HFFc6 (cell line): ENCODE measurements at places on chromosomes 5 and 9. TPM values are rescaled to one million over a fixed set of nuclear protein-coding genes. Genes with fewer than 3 reads are reported as not detected.

GRCh38 chr5:95664204-95664786 lies 17.7 kb downstream of the RFESD start:
- H3K36me3 ChIP-seq, result no peaks in the 10 kb centered on the region
- no peak overlapping the region for H3K4me3 ChIP-seq
- peaks cover 27% of the 10 kb centered on the region for H3K4me1 ChIP-seq
- H3K27ac ChIP-seq, result no peak overlapping the region
- DNase-seq, result peak; percentile 30

DNA sequence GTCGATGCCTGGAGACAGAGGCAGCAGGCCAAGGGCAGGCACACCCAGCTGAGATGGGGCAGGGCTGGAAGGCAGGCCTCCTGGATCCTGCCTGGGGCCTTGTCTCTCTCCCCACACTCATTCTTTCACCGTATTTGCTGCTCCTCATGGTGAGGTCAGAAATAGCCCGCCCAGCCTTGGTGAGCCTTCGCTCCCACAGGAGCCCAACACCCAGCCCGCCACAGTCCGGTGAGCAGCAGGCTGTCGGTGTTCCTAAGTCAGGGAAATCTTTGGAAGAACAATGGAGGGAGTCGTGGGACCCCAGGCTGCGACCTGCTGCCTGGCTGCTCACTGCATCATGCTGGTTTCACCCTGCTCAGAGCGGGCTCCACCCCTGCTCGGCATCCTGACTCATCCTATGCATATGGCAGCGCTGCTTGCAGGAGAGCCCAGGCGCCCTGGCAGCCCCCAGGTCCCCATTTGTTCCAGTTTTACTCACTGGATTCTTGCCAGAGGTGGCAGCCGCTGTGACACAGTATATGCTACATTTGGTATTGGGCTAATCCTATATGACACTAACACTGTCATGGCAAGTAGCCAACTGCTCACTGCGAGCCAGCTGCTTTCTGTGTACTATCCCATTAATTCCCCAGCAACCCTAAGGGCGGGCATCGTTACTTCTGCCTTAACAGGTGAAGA lies 53.2 kb upstream of the NCS1 start:
- H3K4me1 ChIP-seq, result peaks cover 31% of the 10 kb centered on the region
- DNase-seq, result no peak
- H3K4me3 ChIP-seq, result peak overlapping the region; percentile 59
- peak overlapping the region; percentile 96 for H3K27ac ChIP-seq
- H3K27me3 ChIP-seq, result peaks cover 3% of the 10 kb centered on the region

DNA sequence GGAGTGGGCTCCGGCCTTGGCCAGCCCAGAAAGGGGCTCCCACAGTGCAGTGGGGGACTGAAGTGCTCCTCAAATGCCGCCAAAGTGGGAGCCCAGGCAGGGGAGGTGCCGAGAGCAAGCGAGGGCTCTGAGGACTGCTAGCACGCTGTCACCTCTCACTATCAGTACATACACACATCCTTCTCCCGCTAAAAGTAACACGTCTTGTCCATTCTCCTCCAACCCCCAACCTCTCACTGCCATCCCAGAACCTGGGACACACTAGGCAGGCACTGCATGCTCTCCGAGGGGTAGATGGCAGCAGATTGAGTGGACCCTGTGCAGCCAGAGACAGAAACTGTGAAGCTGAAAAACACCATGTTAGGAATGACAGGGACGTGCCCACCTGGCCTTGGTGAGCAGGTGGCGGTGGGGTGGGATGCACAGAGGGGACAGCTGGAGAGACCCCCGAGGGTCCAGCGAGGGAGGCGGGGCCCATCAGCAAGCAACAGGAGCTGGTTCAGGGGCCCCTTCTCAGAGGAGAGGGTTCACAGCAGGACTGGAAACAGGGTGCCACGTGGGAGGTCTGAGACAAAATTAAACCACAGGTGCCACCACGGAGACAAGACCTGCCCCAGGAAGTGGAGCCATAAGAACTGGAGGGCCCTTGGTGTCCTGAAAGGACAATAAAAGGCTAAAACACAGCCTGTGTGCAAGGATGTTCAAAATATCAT lies 16.9 kb downstream of the SEMA4D start:
- no peak overlapping the region for H3K27ac ChIP-seq
- no peaks in the 10 kb centered on the region for H3K4me1 ChIP-seq
- H3K4me3 ChIP-seq, result no peak overlapping the region

- H3K4me1 ChIP-seq, result peaks cover 25% of the 10 kb centered on the region
- no peak for DNase-seq
Observed at GRCh38 chr5:10788358-10788757, 27.3 kb upstream of the DAP start.

- no peak overlapping the region for H3K4me3 ChIP-seq
- no peak overlapping the region for H3K27ac ChIP-seq
- no peaks in the 10 kb centered on the region for H3K36me3 ChIP-seq
Observed at GRCh38 chr9:126689027-126689825, 75.5 kb downstream of the LMX1B start.

The SPINK13 gene
- not detected in 3 replicates for total RNA-seq

DNA sequence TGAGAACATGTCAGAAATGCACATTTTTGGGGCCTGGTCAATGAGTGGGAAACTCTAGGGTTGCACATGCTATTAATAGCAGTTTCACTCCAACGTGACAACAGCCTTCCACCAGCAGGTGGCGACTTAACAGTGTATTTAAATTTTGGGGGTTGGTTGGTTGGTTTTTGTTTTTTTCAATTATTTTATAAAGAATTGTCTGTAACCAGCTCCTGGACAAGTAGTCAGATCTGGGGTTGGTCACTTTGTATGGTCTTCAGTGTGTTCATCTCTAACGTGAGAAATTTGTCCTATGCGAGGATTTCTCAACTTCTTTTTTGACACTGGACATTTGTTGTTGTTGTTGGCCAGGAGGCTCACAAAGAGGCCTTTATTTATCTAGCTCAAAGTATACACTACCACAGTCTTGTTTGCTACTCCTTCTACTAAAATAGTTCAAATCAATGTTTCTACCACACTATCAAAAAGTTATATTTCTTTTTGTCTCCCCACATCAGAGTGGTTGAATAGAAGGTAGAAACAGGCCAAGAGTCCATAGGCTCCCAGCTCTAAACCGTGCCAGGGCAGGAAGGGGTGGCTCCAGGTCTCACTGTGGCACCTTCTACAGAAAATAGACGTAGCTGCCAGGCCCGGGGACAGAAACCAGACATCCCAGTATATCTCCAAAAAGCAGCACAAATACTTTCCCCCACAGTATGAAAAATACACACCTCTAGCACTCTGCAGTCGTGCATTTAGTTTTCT lies 110.4 kb downstream of the TRPM6 start:
- H3K27ac ChIP-seq, result no peak overlapping the region
- peaks cover 4% of the 10 kb centered on the region for H3K27me3 ChIP-seq
- DNase-seq, result peak; percentile 54
- H3K4me3 ChIP-seq, result no peak overlapping the region
- H3K4me1 ChIP-seq, result no peaks in the 10 kb centered on the region; the same call in 1 of the 2 replicates

The SLCO6A1 gene
- total RNA-seq, result not detected in 3 replicates

GRCh38 chr5:179836225-179837019 lies 15.7 kb downstream of the SQSTM1 start:
- DNase-seq, result no peak
- peaks cover 48% of the 10 kb centered on the region for H3K36me3 ChIP-seq
- H3K4me3 ChIP-seq, result no peak overlapping the region
- H3K27me3 ChIP-seq, result peaks cover 18% of the 10 kb centered on the region

The CAMK4 gene
- total RNA-seq, result 4.5 to 5.8 TPM (median 5.7 TPM) in 3 replicates

GRCh38 chr9:447230-448025 lies 232.8 kb downstream of the DOCK8 start:
- H3K27ac ChIP-seq, result no peak overlapping the region
- DNase-seq, result peak; percentile 2

The WHRN gene
- total RNA-seq, result 3.3 to 4.5 TPM (median 4.1 TPM) in 3 replicates

GRCh38 chr9:124820698-124821623 lies 32.3 kb upstream of the WDR38 start:
- no peak overlapping the region for H3K27ac ChIP-seq
- H3K4me1 ChIP-seq, result peaks cover 27% of the 10 kb centered on the region
- DNase-seq, result no peak
- H3K4me3 ChIP-seq, result no peak overlapping the region

The LIX1 gene
- not detected in 3 replicates for total RNA-seq

- H3K27me3 ChIP-seq, result peaks cover 7% of the 10 kb centered on the region; the same call in 1 of the 2 replicates
- no peaks in the 10 kb centered on the region for H3K36me3 ChIP-seq
- DNase-seq, result peak; percentile 12
- H3K4me3 ChIP-seq, result peak overlapping the region; percentile 27; the same call in 1 of the 2 replicates
- H3K27ac ChIP-seq, result no peak overlapping the region
- H3K4me1 ChIP-seq, result peaks cover 6% of the 10 kb centered on the region; the same call in 1 of the 2 replicates
Observed at GRCh38 chr9:26723486-26723885, 169.1 kb downstream of the CAAP1 start.

DNA sequence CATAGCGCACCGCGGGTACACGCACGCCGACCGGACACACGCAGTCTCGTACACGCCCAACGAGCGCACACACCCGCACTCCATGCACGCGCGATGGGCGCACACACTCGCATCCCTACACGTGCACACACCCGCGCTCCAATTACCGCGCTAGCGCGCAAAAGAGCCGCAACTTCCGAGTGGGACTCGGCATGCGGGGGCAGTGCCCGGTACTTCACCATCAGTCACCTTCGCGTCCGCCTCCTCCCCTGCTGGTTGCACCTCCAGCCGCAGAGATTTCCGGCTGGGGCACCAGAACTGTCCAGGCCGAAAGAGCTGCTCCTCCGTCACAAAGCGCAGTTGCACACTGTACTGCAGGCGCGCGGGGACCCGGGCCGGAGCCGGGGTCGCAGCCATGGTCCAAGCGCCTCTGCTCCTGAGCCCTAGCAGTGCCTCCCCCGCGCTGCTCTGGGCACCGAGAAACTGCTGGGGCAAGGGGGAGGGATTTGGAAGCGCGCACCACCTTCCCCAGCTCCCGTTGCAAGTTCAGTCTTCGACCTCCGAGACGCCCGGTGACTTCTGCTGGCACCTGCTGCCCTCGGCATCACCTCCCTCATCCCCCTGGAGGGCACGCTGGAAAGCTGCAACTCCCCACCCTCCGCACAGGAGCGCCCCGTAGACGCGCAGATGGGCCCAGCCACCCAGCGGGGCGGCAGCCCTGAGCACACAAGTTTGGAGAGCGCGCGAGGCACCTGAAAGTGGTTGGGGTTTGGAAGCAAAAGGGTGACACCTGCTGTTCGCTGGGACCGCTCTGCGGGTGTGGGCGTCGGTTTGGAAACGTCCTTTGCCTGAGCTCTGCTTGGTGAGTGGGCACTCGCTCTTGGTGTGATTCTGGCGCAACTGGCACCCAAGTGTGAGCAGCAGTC lies 337.4 kb upstream of the PUM3 start:
- no peaks in the 10 kb centered on the region for H3K36me3 ChIP-seq
- peaks cover 11% of the 10 kb centered on the region for H3K4me1 ChIP-seq
- DNase-seq, result no peak
- peaks cover 24% of the 10 kb centered on the region for H3K27me3 ChIP-seq
- H3K27ac ChIP-seq, result no peak overlapping the region
- no peak overlapping the region for H3K4me3 ChIP-seq

- DNase-seq, result peak; percentile 62
- H3K4me3 ChIP-seq, result no peak overlapping the region
- H3K36me3 ChIP-seq, result peaks cover 18% of the 10 kb centered on the region
- peaks cover 32% of the 10 kb centered on the region for H3K4me1 ChIP-seq
Observed at GRCh38 chr5:142422429-142422828, 97.6 kb upstream of the SPRY4 start.

DNA sequence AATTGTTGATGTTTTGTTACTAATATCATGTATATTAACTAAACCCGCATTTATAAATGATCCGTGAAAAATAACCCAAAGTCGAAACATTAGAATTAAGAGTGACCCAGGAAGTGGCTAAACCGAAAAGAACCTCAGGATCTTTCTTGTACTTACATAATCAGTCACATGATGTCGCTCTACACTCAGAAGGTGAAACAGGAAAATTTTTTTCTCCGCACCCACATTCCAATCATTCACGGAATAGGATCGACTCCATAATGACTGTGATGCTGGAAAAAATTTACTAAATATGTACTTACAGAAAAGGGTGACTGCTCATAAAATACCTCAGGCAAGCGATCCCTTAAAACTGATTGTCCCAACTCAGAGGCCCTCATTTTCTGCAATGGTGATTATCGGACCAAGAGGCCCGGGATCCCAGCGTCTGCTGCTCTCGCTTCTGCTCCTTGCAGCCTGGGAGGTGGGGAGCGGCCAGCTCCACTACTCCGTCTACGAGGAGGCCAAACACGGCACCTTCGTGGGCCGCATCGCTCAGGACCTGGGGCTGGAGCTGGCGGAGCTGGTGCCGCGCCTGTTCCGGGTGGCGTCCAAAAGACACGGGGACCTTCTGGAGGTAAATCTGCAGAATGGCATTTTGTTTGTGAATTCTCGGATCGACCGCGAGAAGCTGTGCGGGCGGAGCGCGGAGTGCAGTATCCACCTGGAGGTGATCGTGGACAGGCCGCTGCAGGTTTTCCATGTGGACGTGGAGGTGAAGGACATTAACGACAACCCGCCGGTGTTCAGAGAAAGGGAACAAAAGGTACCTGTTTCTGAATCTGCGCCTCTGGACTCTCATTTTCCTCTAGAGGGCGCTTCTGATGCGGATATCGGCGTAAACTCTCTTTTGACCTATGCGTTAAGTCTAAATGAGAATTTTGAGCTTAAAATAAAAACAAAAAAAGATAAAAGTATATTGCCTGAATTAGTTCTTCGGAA lies at the start of gene PCDHA12:
TSS of gene PCDHA12 (plus strand) at position 224 of the 981 bp plus-strand sequence. CDS start at position 389, 165 bp downstream.
- no peak within 1 kb of the TSS for H3K4me3 ChIP-seq
- no peaks in the 10 kb centered on the region for H3K27me3 ChIP-seq
- H3K27ac ChIP-seq, result no peak within 1 kb of the TSS
- H3K4me1 ChIP-seq, result no peaks in the 10 kb centered on the region
- DNase-seq, result no peak

DNA sequence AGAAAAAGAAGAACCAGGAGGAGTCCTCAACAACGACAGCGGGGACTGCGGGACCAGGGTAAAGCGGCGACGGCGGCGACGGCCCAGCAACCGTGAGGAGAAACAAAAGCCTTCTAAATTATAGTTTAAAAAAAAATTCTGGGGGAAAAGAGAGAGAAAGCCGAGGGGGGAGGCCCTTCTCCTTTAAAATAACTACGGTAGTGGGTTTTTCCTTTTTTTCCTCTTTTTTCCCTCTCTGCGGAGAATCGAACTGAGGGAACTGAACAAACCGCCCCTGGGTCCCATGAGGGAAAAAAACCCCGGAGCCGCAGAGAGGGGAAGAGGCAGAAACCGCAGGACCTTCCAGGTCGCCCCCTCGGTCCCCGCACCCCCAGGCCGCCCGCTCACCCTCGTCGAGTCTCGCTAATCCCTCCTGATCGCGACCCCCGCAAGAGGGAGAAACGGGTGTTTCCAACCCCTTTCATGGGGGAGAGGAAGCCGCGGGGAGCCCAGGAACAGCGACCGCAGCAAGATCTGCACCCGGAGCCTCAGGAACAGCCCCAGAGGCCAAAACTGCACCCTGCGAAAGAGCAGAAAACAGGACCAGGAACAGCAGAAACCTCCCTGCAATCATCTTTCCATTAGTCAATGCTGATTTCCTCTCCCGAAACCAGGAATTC lies 453 bp downstream of the CPEB4 start:
- DNase-seq, result peak; percentile 21
- H3K36me3 ChIP-seq, result peaks cover 6% of the 10 kb centered on the region
- no peaks in the 10 kb centered on the region for H3K27me3 ChIP-seq
- peaks cover 61% of the 10 kb centered on the region for H3K4me1 ChIP-seq

- H3K27ac ChIP-seq, result peak overlapping the region; percentile 69
- peaks cover 10% of the 10 kb centered on the region for H3K36me3 ChIP-seq
- peaks cover 16% of the 10 kb centered on the region for H3K4me1 ChIP-seq
- H3K4me3 ChIP-seq, result no peak overlapping the region
- H3K27me3 ChIP-seq, result peaks cover 3% of the 10 kb centered on the region
Observed at GRCh38 chr5:69271376-69271775, 36.7 kb downstream of the CDK7 start.

- no peak for DNase-seq
- peaks cover 19% of the 10 kb centered on the region for H3K27me3 ChIP-seq
- H3K36me3 ChIP-seq, result no peaks in the 10 kb centered on the region
- H3K4me1 ChIP-seq, result peaks cover 5% of the 10 kb centered on the region; the same call in 1 of the 2 replicates
- H3K4me3 ChIP-seq, result no peak overlapping the region
Observed at GRCh38 chr5:135894276-135894675, 1.4 kb downstream of the IL9 start.
